Memory B cell (primary cell): ENCODE measurements at places on chromosomes 5 and 9.

DNA sequence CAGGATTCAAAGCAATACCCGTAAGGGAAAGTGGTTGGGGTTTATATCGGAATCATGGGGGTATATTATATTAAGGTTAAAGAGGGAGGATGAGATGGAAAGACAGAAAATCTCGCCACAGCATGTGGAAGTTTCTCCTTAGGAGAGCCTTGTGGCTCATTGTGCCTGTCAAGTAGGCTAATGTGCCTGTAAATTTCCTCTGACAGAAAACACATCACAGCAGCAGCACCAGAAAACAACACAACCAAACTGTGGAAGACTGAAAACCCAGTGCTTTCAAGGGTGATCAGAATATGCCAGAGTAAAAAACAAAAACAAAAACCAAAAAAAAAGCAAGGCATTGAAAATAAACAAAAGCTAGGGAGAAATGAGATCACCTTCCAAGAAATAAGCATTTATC lies 11.3 kb upstream of the MAN2A1 start:
- DNase-seq = no peak
- H3K27me3 ChIP-seq = peaks cover 15% of the 10 kb centered on the region
- peaks cover 2% of the 10 kb centered on the region for H3K36me3 ChIP-seq
- H3K27ac ChIP-seq = no peak overlapping the region
- H3K4me3 ChIP-seq = no peak overlapping the region

- DNase-seq = no peak
- no peak overlapping the region for H3K27ac ChIP-seq
- H3K36me3 ChIP-seq = no peaks in the 10 kb centered on the region
- peaks cover 6% of the 10 kb centered on the region for H3K4me1 ChIP-seq
- peaks cover 9% of the 10 kb centered on the region for H3K27me3 ChIP-seq
- H3K4me3 ChIP-seq = no peak overlapping the region
Observed at GRCh38 chr9:113654605-113655428, 191.3 kb downstream of the RGS3 start.

DNA sequence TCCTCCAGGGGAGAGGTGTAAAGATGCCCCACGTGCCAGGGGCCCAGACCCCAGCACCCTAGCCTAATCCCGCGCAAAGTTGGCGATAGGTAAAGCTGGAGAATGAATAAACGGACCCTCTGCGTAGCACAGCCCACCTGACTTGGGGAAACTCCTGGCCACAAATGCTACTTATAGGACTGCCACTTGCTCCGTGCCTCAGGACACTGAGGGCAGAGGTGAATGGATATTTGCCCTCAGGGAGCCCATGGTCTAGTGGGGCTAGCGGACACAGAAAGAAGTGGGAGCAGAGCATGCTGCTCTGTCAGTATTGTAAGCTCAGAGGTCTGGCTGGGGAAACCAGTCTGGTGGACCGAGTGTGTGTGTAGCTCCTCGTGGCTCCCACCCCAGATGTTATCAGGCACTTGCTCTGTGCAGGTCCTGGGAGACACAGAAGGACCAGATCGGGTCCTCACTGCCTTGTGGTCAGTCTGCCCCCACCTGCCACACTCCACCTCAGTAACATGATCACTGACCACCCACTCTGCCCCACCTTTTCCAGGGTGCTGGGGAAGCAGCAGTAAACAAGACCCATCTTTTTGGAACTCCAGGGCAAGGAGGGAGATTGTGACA lies 841 bp downstream of the GRK6 start:
- H3K27me3 ChIP-seq = no peaks in the 10 kb centered on the region
- peaks cover 38% of the 10 kb centered on the region for H3K4me1 ChIP-seq
- H3K27ac ChIP-seq = peak overlapping the region; percentile 83
- peak overlapping the region; percentile 94 for H3K4me3 ChIP-seq

DNA sequence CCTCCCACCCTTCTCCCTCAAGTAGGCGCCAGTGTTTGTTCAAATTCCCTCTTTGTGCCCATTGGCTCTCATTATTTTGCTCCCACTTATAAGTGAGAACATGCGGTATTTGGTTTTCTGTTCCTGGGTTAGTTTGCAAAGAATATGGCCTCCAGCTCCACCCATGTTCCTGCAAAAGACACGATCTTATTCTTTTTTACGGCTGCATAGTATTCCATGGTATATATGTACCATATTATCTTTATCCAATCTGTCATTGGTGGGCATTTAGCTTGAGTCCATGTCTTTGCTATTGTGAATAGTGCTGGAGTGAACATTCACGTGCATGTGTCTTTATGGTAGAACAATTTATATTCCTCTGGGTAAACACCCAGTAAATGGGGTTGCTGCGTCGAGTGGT lies 63.0 kb upstream of the OTULINL start:
- peaks cover 20% of the 10 kb centered on the region for H3K4me1 ChIP-seq
- DNase-seq = no peak
- H3K4me3 ChIP-seq = no peak overlapping the region
- peaks cover 9% of the 10 kb centered on the region for H3K36me3 ChIP-seq
- H3K27me3 ChIP-seq = no peaks in the 10 kb centered on the region
- H3K27ac ChIP-seq = no peak overlapping the region

GRCh38 chr5:82097-82496 lies 9.9 kb upstream of the PLEKHG4B start:
- DNase-seq = no peak
- H3K27me3 ChIP-seq = peaks cover 21% of the 10 kb centered on the region
- H3K4me1 ChIP-seq = no peaks in the 10 kb centered on the region
- H3K4me3 ChIP-seq = no peak overlapping the region

GRCh38 chr5:143933451-143933850 lies 121.5 kb downstream of the HMHB1 start:
- no peak overlapping the region for H3K27ac ChIP-seq
- H3K36me3 ChIP-seq = no peaks in the 10 kb centered on the region
- H3K27me3 ChIP-seq = peaks cover 2% of the 10 kb centered on the region
- no peak for DNase-seq

- H3K4me1 ChIP-seq = peaks cover 8% of the 10 kb centered on the region
- H3K4me3 ChIP-seq = no peak within 1 kb of the TSS
- H3K36me3 ChIP-seq = peaks cover 2% of the 10 kb centered on the region
- DNase-seq = no peak
Observed at GRCh38 chr9:122800066-122801060, at the start of gene OR1K1. OR1K1 (plus strand) TSS chr9:122800123; CDS start chr9:122800123, 0 bp downstream.

- DNase-seq = no peak
- no peaks in the 10 kb centered on the region for H3K36me3 ChIP-seq
- no peaks in the 10 kb centered on the region for H3K4me1 ChIP-seq
- H3K27ac ChIP-seq = no peak overlapping the region
- H3K27me3 ChIP-seq = peaks cover 2% of the 10 kb centered on the region
- no peak overlapping the region for H3K4me3 ChIP-seq
Observed at GRCh38 chr5:98641671-98642070, 131.8 kb upstream of the RGMB start.

DNA sequence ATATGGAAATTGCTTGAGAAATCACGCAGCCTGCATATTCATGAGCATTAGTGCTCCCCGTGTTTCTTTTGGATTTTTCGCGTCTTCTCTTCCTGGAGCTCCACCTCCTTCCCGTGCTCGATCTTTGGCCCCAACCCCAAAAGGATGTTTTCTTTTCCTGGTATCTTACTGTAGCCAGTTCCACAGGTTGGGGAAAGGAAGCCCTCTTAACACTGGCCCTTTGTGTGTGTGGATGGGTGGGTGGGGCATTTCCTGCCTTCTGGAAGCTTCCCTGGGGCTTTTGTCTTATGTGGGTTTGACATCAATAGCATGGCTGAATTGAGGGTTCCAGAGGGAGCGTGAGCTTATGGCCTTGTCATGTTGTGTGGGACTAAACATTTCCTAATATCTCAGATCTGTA lies 21.9 kb downstream of the STXBP1 start:
- DNase-seq = no peak
- H3K27ac ChIP-seq = no peak overlapping the region
- H3K4me3 ChIP-seq = no peak overlapping the region

DNA sequence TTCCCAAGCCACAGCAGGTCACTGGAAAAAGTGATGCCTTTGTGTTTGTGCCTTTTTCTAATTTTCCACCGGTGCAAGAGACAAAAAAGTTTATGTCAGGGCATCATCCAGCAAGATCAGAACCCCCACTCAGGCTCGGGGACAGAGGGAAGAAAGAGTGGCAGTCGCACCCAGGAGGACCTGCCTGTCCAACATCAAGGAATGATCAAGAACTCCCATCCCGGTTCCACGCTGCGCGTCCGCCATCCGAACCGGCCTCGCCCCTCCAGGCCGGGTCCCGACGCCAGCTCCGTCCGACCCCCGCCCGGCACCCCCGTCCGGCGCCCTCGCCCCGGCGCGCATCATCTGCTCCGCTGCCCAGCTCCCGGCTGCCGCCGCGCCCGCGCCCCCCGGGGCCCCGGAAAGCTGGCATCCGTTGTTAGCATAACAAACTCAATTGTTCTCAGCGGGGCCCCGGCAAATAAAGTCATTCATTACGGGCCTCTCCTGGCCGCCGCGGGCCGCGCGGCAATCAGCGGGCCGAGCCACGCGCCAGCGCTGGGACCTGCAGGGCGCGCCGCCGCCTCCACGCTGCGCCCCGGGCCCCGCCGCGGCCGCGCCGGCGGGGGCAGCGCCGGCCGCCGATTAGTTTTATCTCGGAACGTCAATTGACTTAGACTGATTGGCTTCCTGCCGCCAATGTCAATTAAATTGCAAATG lies 48.1 kb downstream of the PAX5 start:
- H3K4me1 ChIP-seq = peaks cover 61% of the 10 kb centered on the region
- H3K4me3 ChIP-seq = no peak overlapping the region
- H3K27me3 ChIP-seq = no peaks in the 10 kb centered on the region
- no peak for DNase-seq
- peaks cover 34% of the 10 kb centered on the region for H3K36me3 ChIP-seq
- H3K27ac ChIP-seq = peak overlapping the region; percentile 80

DNA sequence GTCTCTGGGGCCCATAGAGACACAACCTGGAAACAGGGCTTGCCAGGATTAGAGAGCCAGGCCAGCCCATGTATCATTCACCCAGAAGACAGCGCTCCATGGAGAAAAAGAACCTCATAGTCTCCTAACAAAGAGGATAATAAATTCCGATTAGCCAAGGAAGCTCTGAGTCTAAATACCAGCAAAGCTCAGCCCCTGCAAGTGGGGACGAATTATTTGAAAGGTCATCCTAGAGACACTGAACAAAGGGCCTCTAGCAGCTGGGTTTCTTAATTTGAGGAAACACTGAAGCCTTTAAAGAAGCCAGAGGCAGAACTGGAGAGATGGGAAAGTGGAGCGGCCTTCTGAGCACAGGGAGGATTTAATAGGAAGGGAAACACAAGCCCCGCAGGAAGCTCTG lies 287.1 kb upstream of the ZNF462 start:
- H3K4me1 ChIP-seq = no peaks in the 10 kb centered on the region
- H3K4me3 ChIP-seq = no peak overlapping the region
- DNase-seq = no peak
- no peaks in the 10 kb centered on the region for H3K27me3 ChIP-seq

DNA sequence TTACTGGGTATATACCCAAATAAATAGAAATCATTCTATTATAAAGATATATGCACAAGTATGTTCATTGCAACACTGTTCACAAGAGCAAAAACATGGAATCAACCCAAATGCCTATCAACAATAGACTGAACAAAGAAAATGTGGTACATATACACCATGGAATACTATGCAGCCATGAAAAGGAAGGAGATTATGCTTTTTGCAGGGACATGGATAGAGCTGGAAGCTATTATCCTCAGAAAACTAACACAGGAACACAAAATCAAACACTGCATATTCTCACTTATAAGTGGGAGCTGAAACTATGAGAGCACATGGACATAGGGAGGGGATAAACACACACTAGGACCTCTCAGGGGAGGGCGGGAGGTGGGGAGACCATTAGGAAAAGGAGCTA lies 298.4 kb upstream of the CDH9 start:
- H3K27ac ChIP-seq = no peak overlapping the region
- DNase-seq = no peak
- H3K4me3 ChIP-seq = no peak overlapping the region

GRCh38 chr5:147340941-147341340 lies 106.1 kb downstream of the STK32A start:
- H3K4me1 ChIP-seq = no peaks in the 10 kb centered on the region
- H3K36me3 ChIP-seq = no peaks in the 10 kb centered on the region
- no peak overlapping the region for H3K4me3 ChIP-seq
- H3K27me3 ChIP-seq = no peaks in the 10 kb centered on the region

DNA sequence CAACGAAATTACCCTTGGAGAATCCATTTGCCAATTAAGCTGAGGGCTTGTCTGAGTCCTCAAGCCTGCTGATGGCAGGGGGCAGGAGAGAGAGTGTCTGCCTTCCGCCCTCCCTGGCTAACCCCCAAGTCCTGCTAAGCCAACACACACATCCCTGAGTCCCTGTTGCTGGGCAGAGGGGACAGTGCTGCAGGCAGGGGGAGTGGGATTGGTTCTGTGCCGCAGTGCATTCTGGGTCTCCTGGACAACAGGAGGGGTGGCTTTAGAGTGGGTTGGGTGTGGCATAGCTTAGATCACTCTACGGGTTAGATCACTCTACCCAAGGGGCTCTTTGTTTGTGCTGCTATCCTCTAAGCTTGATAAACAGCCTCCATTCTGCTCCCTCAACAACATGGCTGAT lies 427.7 kb downstream of the CDK5RAP2 start:
- H3K27ac ChIP-seq = no peak overlapping the region
- peaks cover 7% of the 10 kb centered on the region for H3K27me3 ChIP-seq
- H3K4me1 ChIP-seq = no peaks in the 10 kb centered on the region

- H3K36me3 ChIP-seq = no peaks in the 10 kb centered on the region
- H3K4me1 ChIP-seq = peaks cover 7% of the 10 kb centered on the region
- H3K27ac ChIP-seq = no peak overlapping the region
- no peak overlapping the region for H3K4me3 ChIP-seq
- peaks cover 9% of the 10 kb centered on the region for H3K27me3 ChIP-seq
- DNase-seq = no peak
Observed at GRCh38 chr9:122334916-122335315, 35.9 kb upstream of the PTGS1 start.

DNA sequence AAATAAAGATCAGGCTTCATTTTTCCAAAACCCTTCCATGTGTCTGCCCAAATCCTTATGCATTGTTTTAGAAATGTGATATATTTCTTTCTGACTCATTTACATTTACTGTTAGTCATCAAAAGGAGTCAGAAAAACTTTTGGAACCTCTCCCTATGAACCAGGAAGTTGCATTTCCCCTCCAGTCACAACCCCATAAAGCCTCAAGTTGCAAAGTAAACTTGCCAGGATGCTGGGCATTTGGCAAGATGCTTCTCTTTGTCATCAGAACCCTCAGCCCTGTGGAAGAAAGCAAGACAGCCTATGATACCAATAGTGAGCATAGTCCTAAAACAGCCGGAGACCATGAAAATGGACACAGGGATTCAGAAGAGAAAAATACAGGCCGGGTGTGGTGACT lies 84.2 kb downstream of the MUSK start:
- H3K4me1 ChIP-seq = no peaks in the 10 kb centered on the region
- H3K4me3 ChIP-seq = no peak overlapping the region
- peaks cover 3% of the 10 kb centered on the region for H3K27me3 ChIP-seq
- no peak overlapping the region for H3K27ac ChIP-seq
- H3K36me3 ChIP-seq = no peaks in the 10 kb centered on the region
- no peak for DNase-seq

DNA sequence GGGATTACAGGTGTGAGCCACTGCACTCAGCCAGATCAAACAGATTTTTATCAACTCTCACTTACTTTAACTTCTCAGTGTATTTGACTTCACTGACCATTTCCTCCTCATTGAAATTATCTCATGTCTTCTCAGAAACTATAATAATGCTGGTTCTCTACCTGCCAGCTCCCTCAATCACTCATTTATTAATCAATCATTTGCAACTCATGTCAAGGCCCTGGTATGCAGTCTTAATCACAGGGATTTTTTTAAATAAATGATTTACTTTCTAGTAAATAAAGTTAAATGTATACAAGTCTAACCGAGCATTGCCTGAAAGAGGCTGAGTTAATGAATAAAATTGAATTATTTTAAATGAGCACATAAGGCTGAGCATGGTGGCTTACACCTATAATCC lies 63.3 kb downstream of the PLPP1 start:
- DNase-seq = no peak
- H3K27ac ChIP-seq = no peak overlapping the region
- peaks cover 3% of the 10 kb centered on the region for H3K36me3 ChIP-seq
- peaks cover 4% of the 10 kb centered on the region for H3K4me1 ChIP-seq
- H3K27me3 ChIP-seq = no peaks in the 10 kb centered on the region
- no peak overlapping the region for H3K4me3 ChIP-seq
